ENCODE measurements at places on chromosomes 1 and 21.

DNA sequence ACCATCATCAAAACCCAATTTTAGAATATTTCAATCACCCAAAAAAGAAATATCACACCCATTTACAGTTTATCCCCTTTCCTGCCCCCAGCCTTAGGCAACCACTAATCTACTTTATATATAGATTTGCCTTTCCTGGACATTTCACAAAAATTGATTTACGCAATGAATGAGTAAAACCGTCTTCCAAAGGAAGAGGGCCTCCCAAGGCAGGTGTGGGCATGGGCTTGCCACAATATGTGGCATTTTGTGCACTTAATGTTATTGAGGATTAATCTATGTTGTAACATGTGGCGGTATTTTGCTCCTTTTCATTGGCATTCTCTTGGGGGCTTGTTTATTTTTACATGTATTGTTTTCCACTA, 11.8 kb upstream of the BMP8B start:
- no peak for DNase-seq

DNA sequence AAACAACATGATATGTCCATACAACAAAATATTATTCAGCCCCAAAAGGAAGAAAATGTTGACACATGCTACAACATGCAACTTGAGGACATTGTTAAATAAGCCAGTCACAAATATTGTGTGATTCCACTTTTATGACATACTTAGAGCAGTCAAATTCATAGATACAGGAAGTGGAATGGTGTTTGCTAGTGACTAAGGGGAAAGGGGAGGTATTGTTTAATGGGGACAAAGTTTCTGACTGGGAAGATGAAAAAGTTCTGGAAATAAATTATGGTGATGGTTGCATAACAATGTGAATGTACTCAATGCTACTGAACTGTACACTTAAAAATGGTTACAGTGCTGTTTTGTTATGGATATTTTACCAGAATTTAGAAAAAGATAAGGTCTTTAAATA, 77.7 kb downstream of the RHOU start:
- DNase-seq, result no peak

- DNase-seq, result no peak
These were observed 42.4 kb upstream of the TACSTD2 start for GRCh38 chr1:58619286-58620054.

- DNase-seq, result no peak
These were observed 140.9 kb upstream of the UBE2U start for GRCh38 chr1:64062529-64062928.

- DNase-seq, result no peak
These were observed 104.4 kb downstream of the NFIA start for GRCh38 chr1:61186753-61187152.

DNA sequence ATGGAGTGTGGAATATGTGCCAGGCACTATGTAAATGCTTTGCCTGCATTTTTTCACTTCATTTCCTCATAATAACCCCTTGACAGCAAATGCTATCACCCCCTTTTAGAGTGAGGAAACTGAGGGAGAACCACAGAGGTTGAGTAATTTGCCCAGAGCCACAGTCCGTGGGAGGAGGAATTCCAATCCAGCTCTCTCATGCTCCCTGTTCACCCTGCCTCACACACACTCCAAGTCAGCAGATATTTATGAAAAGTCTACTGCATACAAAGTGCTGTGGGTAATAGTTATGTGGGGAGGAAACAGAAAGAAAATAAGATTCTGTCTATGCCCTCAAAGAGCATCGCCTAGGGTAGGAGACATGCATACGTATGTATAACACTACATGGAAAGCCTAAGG, 30.9 kb upstream of the RBM15 start:
- no peak for DNase-seq

GRCh38 chr1:233613252-233614172, at the start of gene KCNK1:
Gene KCNK1, plus strand, starts transcription at chr1:233614106. Its CDS starts 66 bp downstream, at chr1:233614172.
- no peak for DNase-seq

DNA sequence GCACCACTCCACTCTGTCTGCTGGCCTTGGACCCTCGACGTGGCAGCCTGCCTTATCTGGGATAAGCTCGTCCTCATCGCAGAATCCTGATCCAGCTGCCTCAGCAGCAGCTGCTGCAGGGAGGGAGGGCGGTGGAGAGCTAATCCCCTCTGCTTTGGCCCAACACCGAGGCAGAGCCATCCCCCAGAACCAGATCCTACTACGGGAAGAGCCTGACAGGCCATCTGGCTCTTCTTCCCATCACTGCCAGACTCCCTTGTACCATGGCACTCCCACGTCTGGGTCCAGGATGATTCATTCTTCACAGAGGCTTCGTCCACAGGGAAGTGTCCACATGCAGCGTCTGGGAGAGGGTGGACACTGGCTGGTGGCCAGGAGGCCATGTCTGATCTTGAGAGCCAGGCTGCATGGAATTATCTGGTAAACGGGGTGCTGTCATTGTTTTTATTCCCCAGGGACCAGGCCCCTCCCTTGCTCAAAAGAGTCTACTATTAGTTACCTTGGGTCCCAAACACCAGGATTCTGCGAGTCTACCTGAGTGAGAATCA, 14.6 kb upstream of the PKP1 start:
- no peak for DNase-seq

DNA sequence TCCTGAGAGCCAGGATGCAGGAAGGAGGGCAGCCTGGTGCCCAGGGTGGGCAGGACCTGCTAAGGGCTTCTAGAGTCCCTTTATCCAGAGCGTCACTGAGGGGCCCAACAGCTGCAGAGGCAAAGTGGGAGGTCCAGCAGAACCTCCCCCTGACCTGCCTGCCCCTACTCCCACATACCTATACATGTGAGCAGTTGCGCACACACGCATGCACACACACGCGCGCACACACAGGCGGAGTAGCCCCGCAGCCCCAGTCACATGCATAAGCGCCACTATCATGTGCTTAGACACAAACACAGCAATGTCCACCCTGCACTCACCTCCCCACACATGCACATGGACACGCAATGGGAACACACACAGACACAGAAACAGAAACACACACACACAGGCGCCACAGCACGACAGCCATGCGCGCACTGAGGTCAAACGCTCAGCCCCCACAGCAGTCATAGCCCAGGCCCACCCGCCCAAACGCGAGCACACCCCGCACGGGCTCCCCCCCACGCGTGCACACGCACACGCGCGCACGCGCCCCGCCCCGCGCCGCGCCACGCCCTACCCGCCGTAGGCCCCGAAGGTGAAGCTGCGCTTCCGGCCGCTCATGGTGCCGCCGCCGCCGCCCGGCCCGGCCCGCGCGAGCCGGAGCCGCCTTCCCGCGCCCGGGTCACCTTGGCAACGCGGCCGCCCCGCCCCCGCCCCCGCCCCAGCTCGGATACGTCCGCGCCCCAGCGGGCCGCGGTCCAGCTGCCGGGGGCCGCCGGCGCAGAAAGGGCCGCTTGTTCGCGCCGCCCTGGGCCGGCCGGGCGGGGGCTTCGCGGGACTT, 17.7 kb downstream of the RAP1GAP start:
- peak; percentile 40 for DNase-seq

All from CD4-positive, alpha-beta T cell treated with Interferon gamma for 1 hour (primary cell).